ENCODE measurements at places on chromosomes 7 and 10. TPM values are rescaled to one million over a fixed set of nuclear protein-coding genes. Genes with fewer than 3 reads are reported as not detected.

DNA sequence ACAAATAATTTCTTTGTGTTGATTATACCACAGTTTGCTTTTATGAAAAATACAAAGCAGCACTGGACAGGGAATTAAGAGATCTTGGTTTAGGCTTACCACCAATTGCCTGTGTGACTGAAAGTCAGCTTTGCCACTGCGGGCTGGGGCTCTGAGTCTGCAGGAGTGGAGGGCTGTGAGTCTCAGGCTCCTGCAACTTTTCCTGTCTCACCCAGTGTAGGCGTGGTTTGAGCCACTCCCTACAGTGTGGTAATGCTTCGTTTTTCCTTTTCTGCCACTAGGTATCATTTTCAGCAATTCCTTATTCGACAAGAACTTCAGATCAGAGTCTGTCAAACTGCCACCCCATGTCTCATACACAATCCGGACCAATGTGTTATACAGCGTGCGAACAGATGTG is 180.6 kb downstream of the ABCA13 start:
- H3K4me3 ChIP-seq = no peak overlapping the region
- DNase-seq = no peak
- no peaks in the 10 kb centered on the region for H3K4me1 ChIP-seq
- H3K27me3 ChIP-seq = no peaks in the 10 kb centered on the region

DNA sequence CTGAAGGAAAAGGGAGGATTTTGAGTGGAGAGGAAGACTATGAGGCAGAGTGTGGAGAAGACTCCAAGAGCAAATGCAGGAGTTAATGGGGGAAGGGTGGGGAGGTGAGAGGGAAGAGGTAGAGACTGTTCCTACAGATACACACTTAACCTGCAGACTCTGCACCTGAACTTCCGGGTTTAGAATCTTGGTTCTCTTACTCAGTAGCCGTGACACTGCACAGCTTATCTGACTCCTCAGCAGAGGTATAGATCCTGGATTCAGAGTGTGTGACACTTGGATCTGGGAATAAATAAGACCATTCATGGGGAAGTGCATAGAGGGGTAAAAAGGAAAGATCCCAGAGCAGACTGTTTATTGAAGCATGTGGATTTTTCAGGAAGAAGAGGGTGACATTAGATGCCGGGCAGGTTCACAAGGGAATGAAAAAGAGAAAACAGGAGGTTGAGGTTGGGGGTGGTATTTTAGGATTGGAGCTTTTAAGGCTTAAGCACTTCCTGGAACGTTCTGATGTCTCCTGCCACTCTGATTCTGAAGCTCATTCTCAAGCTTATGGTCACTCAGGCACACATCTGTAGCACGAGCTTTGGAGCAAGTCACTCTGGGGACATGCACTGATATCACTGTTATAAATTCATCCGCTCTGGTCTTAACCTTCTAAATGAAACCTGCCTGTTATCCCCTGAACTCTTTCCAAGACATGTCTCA is 5.7 kb upstream of the ZC3HAV1L start:
- no peaks in the 10 kb centered on the region for H3K36me3 ChIP-seq
- no peak overlapping the region for H3K4me3 ChIP-seq
- no peaks in the 10 kb centered on the region for H3K4me1 ChIP-seq
- no peak for DNase-seq

GRCh38 chr10:51658000-51658399 is 41.4 kb downstream of the CSTF2T start:
- no peak for DNase-seq
- no peaks in the 10 kb centered on the region for H3K36me3 ChIP-seq
- no peaks in the 10 kb centered on the region for H3K27me3 ChIP-seq
- H3K4me3 ChIP-seq = no peak overlapping the region

- H3K4me3 ChIP-seq = no peak overlapping the region
- H3K36me3 ChIP-seq = no peaks in the 10 kb centered on the region
- no peaks in the 10 kb centered on the region for H3K27me3 ChIP-seq
- DNase-seq = no peak
- H3K4me1 ChIP-seq = no peaks in the 10 kb centered on the region
These were observed 450.8 kb downstream of the ETV1 start for GRCh38 chr7:13538669-13539068.

Gene EIF5AL1
- total RNA-seq = 0.16 TPM

- no peaks in the 10 kb centered on the region for H3K27me3 ChIP-seq
- DNase-seq = no peak
- H3K27ac ChIP-seq = no peak overlapping the region
- no peaks in the 10 kb centered on the region for H3K4me1 ChIP-seq
These were observed 449.9 kb upstream of the ANKRD30A start for GRCh38 chr10:36675458-36675880.

DNA sequence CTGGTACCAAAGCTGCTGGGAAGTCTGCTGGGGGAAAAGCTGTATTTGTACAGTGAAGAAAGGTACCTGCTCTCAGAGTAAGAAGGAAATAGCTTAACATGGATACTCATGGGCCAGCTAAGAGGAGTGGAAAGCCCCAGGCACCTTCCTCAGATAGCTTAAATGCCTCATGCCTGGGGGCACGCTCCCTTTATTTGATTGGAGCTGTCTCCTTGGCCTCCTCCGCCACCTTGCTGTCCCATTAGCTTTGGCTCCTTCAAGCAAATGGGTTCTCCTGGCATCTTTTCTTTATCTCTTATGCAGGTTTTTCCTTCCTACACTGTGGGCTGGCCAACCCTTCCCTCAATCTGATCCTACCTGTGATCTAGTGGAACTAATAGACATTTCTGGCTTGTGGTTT is 318.5 kb downstream of the SH2D4B start:
- H3K27me3 ChIP-seq = no peaks in the 10 kb centered on the region
- H3K4me1 ChIP-seq = no peaks in the 10 kb centered on the region
- no peak overlapping the region for H3K4me3 ChIP-seq
- DNase-seq = no peak

DNA sequence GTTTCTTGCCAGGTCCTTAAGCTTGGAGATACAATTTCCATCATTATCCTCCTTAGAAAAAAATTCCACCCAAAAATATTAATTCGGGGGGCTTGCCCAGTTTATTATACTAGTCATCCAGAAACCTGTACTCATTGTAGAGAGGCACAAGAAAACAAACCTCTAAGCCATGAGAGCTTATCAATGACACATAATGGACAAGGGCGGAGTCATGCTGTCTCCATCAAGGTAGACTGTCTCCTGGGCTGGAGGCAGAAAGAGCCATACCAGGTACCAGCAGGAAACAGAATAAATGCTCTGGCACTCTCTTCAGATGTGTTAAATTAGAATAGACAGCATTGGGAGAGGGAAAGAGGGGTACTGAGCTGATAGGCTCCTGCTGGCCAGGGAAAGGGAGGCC is 69.8 kb upstream of the GSDME start:
- no peaks in the 10 kb centered on the region for H3K36me3 ChIP-seq
- no peak overlapping the region for H3K4me3 ChIP-seq
- DNase-seq = no peak
- peaks cover 39% of the 10 kb centered on the region for H3K4me1 ChIP-seq
- H3K27ac ChIP-seq = no peak overlapping the region

Gene NAMPT
- total RNA-seq = 209 TPM

DNA sequence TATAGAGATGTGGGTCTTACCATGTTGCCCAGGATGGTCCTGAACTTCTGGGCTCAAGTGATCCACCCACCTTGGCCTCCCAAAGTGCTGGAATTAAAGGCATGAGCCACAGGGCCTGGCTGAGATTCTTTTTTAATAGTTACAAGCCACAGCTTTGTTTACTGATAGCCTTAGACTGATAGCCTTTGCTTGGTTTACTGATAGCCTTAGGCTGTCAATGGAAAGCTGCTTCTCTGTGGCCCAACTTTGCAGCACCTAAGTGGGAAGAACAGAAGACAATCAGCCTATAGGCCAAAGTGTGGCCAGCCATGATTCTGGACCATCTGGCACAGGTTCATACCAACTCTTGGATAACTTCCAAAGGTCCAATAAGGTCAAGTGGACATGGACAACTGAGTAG is 24.1 kb upstream of the CDCA7L start:
- no peaks in the 10 kb centered on the region for H3K36me3 ChIP-seq
- no peak overlapping the region for H3K27ac ChIP-seq
- H3K4me1 ChIP-seq = no peaks in the 10 kb centered on the region
- DNase-seq = no peak
- no peaks in the 10 kb centered on the region for H3K27me3 ChIP-seq

GRCh38 chr10:103510046-103510685 is 16.7 kb downstream of the NEURL1 start:
- no peak for DNase-seq
- no peaks in the 10 kb centered on the region for H3K36me3 ChIP-seq
- no peaks in the 10 kb centered on the region for H3K4me1 ChIP-seq
- no peak overlapping the region for H3K4me3 ChIP-seq
- H3K27me3 ChIP-seq = no peaks in the 10 kb centered on the region
